ENCODE measurements at places on chromosomes 3 and 15.

- DNase-seq, result peak; percentile 46
Measured at GRCh38 chr15:89482139-89482538, 14.2 kb downstream of the RHCG start.

GRCh38 chr15:91482799-91483198, 370.7 kb upstream of the SLCO3A1 start:
- no peak for DNase-seq

DNA sequence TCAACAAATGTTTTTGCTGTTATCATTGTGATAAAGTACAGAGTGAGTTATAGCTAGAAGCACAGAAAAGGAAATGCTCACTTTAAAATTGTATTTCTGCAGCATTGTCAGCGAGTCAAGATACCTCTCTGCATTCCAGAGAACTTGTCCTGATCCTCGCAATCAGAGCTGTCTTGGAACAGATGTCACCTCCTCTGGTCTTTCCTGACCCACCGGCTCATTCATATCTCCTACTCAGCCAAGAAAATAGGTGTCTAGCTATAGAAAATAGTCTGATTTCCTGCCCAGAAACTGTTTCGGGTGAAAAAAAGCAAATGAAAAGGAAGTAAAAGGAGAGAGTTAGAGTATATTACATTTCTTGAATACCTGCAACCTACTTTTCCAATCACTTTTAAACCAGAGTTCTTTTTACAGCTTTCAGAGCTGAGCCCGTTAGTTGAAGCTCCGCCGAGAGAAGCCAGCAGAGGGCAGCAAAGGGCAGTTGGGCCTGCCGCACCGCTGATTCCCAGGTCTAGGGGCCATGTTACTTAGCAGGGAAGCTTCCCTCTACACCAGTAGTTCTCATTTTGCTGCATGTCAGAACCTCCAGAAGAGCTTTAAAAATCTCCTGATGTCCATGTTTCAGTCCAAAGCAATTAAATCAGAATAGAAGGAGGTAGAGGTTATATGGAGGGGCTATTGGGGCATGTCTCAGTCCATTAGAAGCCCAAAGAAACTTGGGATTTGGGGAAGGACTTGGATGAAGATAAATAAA, 185.7 kb upstream of the THRB start:
- DNase-seq, result peak; percentile 39

DNA sequence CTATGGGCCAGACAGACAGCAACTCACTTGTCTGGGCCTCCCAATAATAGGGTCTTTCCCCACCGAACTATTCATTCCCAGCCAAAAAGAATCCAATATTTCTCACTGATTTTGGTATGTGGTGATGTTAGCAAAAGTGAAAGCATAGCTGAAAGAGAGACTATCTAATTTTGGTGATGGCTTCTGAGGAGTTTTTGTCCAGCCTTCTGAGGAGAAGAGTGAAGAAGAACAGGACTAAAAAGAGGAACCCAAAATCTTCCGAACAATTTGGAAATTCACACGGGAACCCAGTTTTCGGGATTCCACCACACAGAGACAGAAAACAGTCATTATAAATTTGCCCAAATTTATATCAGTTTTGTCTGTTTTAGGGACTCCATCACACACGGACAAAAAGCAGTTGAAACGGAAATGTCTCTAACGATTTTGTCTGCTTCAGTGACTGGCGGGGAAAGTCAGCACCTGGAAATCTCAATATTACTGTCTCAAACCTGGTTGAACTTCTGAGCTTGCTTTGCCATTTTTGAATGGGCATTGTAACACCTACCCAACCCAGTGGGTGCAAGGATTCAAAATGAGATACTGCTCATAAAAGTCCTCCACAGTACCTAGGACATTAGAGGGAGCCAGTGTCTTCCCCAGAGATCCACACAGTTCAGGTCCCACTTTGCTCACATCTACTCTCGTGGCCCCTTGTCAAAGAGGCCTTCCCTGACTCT, 9.1 kb downstream of the CD80 start:
- no peak for DNase-seq

- no peak for DNase-seq
Measured at GRCh38 chr15:50790778-50791453, 25.4 kb upstream of the SPPL2A start.

GRCh38 chr3:50648313-50648712, 26.4 kb upstream of the DOCK3 start:
- peak; percentile 38 for DNase-seq

DNA sequence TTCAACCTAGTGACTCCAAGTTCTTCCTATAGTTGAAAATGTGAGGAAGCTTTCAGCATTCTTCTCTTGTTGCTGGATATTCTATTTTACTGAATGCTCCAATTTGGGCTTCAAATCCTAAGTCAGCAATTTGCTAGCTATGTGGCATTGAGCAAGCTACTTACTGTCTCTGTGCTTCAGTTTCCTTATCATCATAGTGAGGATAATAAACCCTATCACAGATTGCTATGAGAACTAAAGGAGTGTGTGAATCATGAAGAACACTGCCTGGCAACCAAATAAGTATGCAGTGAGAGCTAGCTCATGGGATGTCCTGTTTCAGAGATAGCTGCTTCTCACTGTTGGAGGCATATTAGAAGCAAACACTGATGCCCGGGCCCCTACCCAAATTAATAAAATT, 163.8 kb upstream of the CDIN1 start:
- DNase-seq, result peak; percentile 81

GRCh38 chr3:183779896-183780465, 45.4 kb downstream of the MAP6D1 start:
- no peak for DNase-seq

DNA sequence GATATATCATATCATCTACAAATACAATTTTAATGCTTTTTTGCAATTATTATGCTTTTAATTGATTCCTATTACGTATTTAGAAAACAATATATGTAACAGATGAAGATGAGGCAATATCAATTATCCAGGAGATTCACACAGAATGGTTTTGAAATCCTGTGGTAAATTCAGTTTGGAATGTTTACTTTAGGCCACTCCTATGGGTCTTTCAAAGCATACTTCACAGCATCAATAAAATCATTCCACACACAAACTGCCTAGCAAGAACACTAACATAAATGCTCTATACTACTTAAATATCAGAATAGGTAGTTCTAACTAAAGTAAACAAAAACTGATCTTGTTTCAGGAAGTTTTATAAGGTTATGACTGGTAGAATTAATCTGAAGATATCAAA, 90.5 kb downstream of the FAM227B start:
- peak; percentile 28 for DNase-seq
